ENCODE measurements at places on chromosomes 2 and 18. TPM values are rescaled to one million over a fixed set of nuclear protein-coding genes. Genes with fewer than 3 reads are reported as not detected.

DNA sequence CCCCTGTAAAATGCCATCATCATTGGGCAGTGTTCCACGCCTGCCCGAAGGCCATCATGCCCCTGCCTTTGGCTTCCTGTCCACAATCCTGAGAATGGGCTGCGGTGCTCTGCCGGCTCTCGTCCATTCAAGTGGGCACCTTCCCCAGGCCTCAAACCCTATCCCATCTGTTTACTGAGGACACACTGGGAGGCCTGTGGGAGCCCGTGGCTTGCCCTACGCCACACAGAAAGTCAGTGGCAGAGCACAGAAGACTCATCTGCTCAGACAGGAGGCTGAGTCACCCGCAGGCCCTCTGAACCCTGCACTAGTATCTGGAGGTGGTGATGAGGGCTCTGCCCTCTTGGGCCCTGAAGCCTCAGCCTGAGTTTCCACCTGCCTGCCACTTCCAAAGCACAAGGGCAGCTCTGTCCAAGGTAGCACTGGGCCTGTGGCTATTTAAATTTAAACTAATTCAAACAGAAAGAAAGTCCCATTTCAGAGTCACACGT is 19.1 kb upstream of the ANKRD53 start:
- H3K27ac ChIP-seq = no peak overlapping the region
- no peak for DNase-seq
- no peaks in the 10 kb centered on the region for H3K36me3 ChIP-seq
- H3K27me3 ChIP-seq = no peaks in the 10 kb centered on the region
- H3K4me3 ChIP-seq = no peak overlapping the region
- H3K4me1 ChIP-seq = no peaks in the 10 kb centered on the region

DNA sequence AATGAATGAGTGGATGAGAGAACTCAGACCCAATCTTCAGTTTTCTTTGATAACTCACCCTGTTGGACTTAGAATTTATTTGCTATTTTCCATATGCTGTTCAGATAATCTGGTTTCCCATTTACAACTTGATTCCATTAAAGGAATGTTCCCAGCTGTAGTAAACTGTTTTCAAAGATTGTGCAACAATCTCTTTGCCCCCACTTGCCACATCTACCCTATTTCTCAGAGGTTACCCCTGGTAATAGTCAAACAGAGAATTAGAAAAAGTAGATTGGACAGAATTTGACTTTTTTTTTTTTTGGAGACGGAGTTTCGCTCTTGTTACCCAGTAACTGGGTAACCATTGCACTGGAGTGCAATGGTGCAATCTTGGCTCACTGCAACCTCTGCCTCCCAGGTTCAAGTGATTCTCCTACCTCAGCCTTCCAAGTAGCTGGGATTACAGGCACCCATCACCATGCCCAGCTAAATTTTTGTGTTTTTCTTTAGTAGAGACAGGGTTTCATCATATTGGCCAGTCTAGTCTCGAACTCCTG is 93.4 kb upstream of the SIX2 start:
- 0 out of 2 replicates have a peak overlapping the region, but pooled peaks have one; percentile 0 for H3K4me3 ChIP-seq
- no peak for DNase-seq
- peaks cover 43% of the 10 kb centered on the region for H3K4me1 ChIP-seq
- H3K36me3 ChIP-seq = no peaks in the 10 kb centered on the region
- no peaks in the 10 kb centered on the region for H3K27me3 ChIP-seq
- H3K27ac ChIP-seq = peak overlapping the region; percentile 30

DNA sequence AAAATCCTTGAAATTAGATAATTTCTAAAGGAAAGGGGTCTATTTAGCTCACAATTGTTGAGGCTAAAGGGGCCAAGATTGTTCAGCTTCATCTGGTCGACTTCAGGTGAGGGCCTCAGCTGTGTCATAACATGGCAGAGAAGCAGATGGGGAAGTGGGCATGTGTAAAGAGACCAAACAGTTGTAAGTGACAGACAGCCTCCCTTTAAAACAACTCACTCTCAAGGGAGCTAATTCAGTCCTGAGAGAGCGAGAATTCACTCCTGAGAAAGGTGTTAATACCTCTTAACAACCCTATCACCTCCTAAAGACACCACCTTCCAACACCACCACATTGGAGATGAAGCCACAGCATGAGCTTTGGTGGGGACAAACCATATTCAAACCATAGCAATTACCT is 62.4 kb downstream of the KCMF1 start:
- H3K4me1 ChIP-seq = no peaks in the 10 kb centered on the region
- H3K36me3 ChIP-seq = peaks cover 44% of the 10 kb centered on the region
- H3K4me3 ChIP-seq = no peak overlapping the region
- DNase-seq = no peak
- no peak overlapping the region for H3K27ac ChIP-seq

- H3K36me3 ChIP-seq = peaks cover 38% of the 10 kb centered on the region
- H3K4me3 ChIP-seq = peak overlapping the region; percentile 94
- H3K27ac ChIP-seq = peak overlapping the region; percentile 97
- DNase-seq = no peak
Observed at GRCh38 chr18:9612977-9613376, 1.4 kb downstream of the PPP4R1 start.

- no peaks in the 10 kb centered on the region for H3K36me3 ChIP-seq
- no peak overlapping the region for H3K4me3 ChIP-seq
- DNase-seq = no peak
- H3K27me3 ChIP-seq = no peaks in the 10 kb centered on the region
- no peaks in the 10 kb centered on the region for H3K4me1 ChIP-seq
Observed at GRCh38 chr2:165248238-165248637, 9.0 kb downstream of the SCN2A start.

- no peaks in the 10 kb centered on the region for H3K4me1 ChIP-seq
- H3K27me3 ChIP-seq = no peaks in the 10 kb centered on the region
- no peaks in the 10 kb centered on the region for H3K36me3 ChIP-seq
- H3K4me3 ChIP-seq = no peak overlapping the region
- DNase-seq = no peak
- no peak overlapping the region for H3K27ac ChIP-seq
Observed at GRCh38 chr2:26164641-26165211, 8.2 kb upstream of the GAREM2 start.

DNA sequence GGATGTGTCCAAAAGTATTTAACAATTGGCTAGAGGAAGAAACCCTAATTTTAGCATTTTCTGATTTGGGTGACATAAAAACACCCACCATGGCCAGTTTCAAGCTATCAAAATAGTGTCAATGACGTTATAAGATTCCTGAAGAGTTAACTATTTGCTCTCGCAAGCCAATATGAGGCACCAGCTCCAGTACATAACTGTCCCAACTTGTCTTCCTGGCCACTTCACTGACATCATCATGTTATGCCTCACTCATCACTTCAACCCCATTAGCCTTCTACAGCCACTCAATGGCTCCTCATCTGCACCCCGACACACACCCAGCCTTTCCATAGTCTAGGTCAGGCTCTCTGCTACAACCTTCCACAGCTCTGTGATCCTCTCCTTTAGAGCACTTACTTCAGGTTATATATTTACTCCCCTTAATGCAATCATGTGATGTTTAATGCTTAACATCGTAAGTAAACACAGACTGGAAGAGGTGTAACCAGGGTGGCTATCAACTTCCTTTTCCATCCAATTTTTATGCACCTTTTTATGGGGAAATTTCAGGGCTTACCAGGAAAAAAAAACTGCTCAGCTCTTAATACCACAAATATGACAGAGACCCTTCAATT is 158.7 kb downstream of the VWC2L start:
- no peaks in the 10 kb centered on the region for H3K27me3 ChIP-seq
- H3K36me3 ChIP-seq = no peaks in the 10 kb centered on the region
- no peak overlapping the region for H3K27ac ChIP-seq
- DNase-seq = no peak

DNA sequence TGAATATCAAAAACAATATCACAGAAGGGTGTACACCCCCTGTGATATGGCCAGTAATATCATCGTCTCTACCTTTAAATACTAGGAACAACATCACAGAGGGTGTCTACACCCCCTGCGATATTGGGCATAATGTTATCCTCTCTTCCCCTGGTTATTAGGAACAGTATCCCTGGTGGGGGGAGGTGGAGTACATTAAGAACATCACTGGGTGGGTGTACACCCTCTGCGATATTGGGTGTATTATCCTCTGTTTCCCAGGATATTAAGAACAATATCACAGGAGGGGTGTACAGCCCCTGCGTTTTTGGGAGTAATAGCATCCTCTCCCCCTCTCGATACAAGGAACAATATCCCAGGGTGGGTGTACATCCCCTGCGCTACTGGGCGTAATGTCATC is 1932.8 kb downstream of the SUCLG1 start:
- no peak overlapping the region for H3K27ac ChIP-seq
- H3K27me3 ChIP-seq = no peaks in the 10 kb centered on the region
- H3K4me1 ChIP-seq = no peaks in the 10 kb centered on the region
- DNase-seq = no peak
- H3K4me3 ChIP-seq = no peak overlapping the region
- H3K36me3 ChIP-seq = no peaks in the 10 kb centered on the region

DNA sequence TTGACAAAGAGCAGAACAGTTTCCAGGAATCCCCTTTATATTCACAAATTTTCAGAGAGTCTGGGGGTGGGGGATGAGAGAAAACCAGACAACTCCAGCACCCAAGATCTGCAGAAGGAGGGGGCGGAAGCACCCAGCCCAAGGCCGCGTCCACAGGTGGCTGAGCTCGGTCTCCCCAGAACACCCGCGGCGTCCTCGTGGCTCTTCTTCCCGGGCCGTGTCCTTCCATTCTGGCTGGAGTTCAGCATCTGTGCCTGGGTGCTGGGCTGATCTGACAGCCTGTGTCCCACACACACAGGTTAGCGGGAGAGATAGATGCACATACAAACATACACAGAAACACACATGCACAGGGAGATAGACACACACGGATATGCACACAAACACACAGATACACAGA is 455.8 kb upstream of the SALL3 start:
- no peaks in the 10 kb centered on the region for H3K36me3 ChIP-seq
- H3K4me1 ChIP-seq = no peaks in the 10 kb centered on the region
- H3K4me3 ChIP-seq = no peak overlapping the region

- H3K4me3 ChIP-seq = no peak overlapping the region
- H3K27me3 ChIP-seq = no peaks in the 10 kb centered on the region
- no peaks in the 10 kb centered on the region for H3K36me3 ChIP-seq
- H3K27ac ChIP-seq = peak overlapping the region; percentile 29
Observed at GRCh38 chr18:10094655-10095054, 180.8 kb downstream of the VAPA start.

DNA sequence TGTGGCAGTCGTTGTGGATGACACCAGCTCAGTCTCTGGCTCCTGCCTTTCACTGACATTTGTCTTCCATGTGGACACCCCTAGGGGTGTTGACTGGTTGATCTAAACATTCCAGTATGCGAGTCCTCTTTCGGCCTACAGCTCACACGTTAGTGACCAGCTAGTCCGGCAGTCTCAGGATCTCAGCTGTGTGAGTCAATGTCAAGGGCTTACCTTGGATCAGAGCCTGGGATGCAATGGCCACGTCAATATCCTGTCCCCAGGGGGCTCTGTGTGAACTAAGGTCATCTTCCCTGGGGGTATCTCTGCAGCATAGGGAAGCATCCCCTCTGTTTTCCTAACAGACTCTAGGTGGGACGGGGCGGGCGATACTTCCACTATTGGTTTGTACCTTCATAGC is 35.1 kb upstream of the YWHAQ start:
- no peak for DNase-seq
- H3K27ac ChIP-seq = no peak overlapping the region
- H3K36me3 ChIP-seq = no peaks in the 10 kb centered on the region
- H3K4me3 ChIP-seq = no peak overlapping the region
- no peaks in the 10 kb centered on the region for H3K4me1 ChIP-seq

DNA sequence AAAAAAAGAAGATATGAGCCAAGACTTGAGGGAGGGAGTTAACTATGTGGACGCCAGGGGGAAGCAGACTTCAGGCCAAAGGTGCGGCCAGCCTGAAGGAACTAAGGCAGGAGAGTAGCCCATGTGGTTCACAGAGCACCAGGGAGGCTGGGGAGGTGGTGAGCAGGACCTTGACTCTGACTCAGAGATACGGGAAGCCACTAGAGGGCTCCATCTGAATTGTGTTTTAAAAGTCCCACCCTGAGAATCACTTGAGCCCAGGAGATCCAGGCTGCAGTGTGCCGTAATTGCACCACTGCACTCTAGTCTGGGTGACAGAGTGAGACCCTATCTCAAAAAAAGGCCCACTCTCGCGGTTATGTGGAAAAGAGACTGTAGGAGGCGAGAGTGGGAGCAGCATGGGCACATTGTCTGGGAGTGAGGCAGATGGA is 12.3 kb downstream of the CEP192 start:
- H3K27me3 ChIP-seq = no peaks in the 10 kb centered on the region
- H3K36me3 ChIP-seq = peaks cover 9% of the 10 kb centered on the region
- no peak for DNase-seq
- H3K4me3 ChIP-seq = no peak overlapping the region
- no peaks in the 10 kb centered on the region for H3K4me1 ChIP-seq

- H3K4me3 ChIP-seq = no peak overlapping the region
- DNase-seq = peak; percentile 58
- H3K4me1 ChIP-seq = peaks cover 9% of the 10 kb centered on the region
- H3K27me3 ChIP-seq = no peaks in the 10 kb centered on the region
- no peaks in the 10 kb centered on the region for H3K36me3 ChIP-seq
- H3K27ac ChIP-seq = no peak overlapping the region
Observed at GRCh38 chr2:72579591-72580180, 246.1 kb downstream of the EXOC6B start.

GRCh38 chr2:37896319-37896718 is 28.8 kb upstream of the RMDN2 start:
- DNase-seq = no peak
- no peak overlapping the region for H3K4me3 ChIP-seq

GRCh38 chr2:174840436-174840835 is 76.2 kb upstream of the CHRNA1 start:
- no peak for DNase-seq
- no peak overlapping the region for H3K27ac ChIP-seq
- no peaks in the 10 kb centered on the region for H3K27me3 ChIP-seq
- H3K36me3 ChIP-seq = no peaks in the 10 kb centered on the region
- no peak overlapping the region for H3K4me3 ChIP-seq

GRCh38 chr2:219186754-219187456 is 8.8 kb downstream of the RETREG2 start:
- H3K36me3 ChIP-seq = 0 out of 2 replicates have a peak, but pooled peaks cover 3% of the 10 kb centered on the region
- no peak overlapping the region for H3K27ac ChIP-seq
- no peak for DNase-seq
- H3K4me1 ChIP-seq = no peaks in the 10 kb centered on the region
- no peak overlapping the region for H3K4me3 ChIP-seq
- H3K27me3 ChIP-seq = no peaks in the 10 kb centered on the region

GRCh38 chr2:118202707-118203303 is 114.5 kb downstream of the INSIG2 start:
- no peaks in the 10 kb centered on the region for H3K27me3 ChIP-seq
- H3K4me3 ChIP-seq = no peak overlapping the region
- no peaks in the 10 kb centered on the region for H3K36me3 ChIP-seq
- DNase-seq = no peak

Gene SCN7A
- total RNA-seq = not detected

Gene UGT1A3
- total RNA-seq = 67.1 TPM

Gene FBXO41
- total RNA-seq = 16.4 TPM

Gene PSMA8
- not detected for total RNA-seq

Gene SLC9A2
- total RNA-seq = 13.4 TPM

Gene CASP10
- total RNA-seq = 16.9 TPM

Gene PTPRN
- total RNA-seq = not detected

Gene IL36A
- not detected for total RNA-seq

All from PC-9 (cell line).